Endothelial cell of coronary artery (primary cell): ENCODE measurements at places on chromosomes 3 and 15. TPM values are rescaled to one million over a fixed set of nuclear protein-coding genes. Genes with fewer than 3 reads are reported as not detected.

The MUC20 gene
- total RNA-seq: 0.09 TPM in 1 of 2 replicates, not detected in the other

The H1-8 gene
- total RNA-seq: not detected in 2 replicates

The KCNH8 gene
- under 0.01 TPM in 1 of 2 replicates, not detected in the other for total RNA-seq

The MASP1 gene
- under 0.01 and 6.6 TPM in 2 replicates for total RNA-seq

The SPATA12 gene
- total RNA-seq: 0.09 and 0.18 TPM in 2 replicates

The THUMPD3 gene
- 28.0 and 36.7 TPM in 2 replicates for total RNA-seq

The PPP1R14D gene
- not detected in 2 replicates for total RNA-seq

The NR2F2 gene
- total RNA-seq: 9.4 and 13.7 TPM in 2 replicates

The IL12A gene
- total RNA-seq: 0.47 and 0.54 TPM in 2 replicates

The LDHAL6B gene
- not detected in 2 replicates for total RNA-seq

The CBLB gene
- 8.8 and 26.4 TPM in 2 replicates for total RNA-seq

The VIPR1 gene
- total RNA-seq: 0.36 and 1.8 TPM in 2 replicates
